ENCODE measurements at places on chromosomes 6 and 20.

DNA sequence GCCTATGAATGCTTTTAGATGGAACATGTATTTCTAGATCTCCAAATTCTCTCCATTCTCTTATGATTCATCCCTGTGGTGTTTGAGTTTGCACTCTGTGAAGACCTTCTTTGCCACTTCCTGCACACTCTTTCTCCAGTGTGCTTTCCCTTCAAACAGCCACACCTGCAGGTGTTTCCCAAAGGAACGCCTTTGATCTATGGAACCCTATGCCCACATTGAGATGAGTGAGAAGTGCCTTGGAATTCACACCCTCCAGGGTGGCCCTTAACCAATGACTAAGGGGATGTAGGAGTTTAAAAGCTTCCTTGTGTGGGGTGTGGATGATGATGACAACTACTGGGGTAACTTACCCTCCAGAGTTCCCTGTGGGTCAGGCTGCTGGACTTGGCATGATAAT, 570.1 kb downstream of the DHX35 start:
- DNase-seq = no peak

- DNase-seq = no peak
Observed at GRCh38 chr6:144920391-144920961, 635.3 kb downstream of the UTRN start.

- DNase-seq = no peak
Observed at GRCh38 chr20:32544893-32545840, 40.0 kb downstream of the NOL4L start.

DNA sequence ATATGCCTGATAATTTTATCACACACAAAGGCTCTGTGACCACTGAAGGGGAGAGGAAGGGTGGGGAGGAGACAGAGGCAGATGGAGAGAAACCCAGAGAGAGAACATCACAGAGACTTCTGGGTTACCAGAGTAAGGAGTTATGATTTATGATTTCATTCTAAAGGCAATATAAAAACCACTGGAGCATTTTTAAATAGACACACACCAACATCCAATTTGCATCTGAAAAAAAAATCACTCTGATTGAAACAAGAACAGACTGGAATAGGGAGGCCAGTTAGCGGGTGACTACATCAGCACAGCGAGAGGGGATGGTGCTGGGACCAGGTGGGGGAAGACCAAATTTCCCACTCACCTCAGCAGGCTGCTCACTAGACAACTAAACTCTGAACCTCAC, 104.8 kb downstream of the AGPAT4 start:
- DNase-seq = no peak

DNA sequence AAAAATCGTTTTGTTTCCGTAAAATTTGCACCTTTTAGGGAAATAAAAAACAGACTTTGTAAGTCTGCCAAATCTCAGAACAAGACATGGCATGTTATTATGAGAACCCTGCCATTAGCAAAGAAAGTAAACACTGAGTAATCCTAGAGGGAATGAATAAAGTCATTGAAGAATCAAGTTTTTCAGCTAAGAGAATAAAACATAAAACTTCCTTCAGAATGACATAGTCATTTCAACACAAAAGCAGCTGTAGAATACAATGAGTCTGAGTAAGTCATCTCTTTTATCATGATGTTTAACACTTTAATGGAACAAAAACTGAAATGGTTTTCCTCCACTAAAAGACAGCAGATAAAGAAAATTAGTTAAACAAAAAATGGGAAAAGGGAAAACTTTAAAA, 10.3 kb upstream of the DST start:
- no peak for DNase-seq

GRCh38 chr6:167831281-167831828, 4.6 kb downstream of the AFDN start:
- no peak for DNase-seq

DNA sequence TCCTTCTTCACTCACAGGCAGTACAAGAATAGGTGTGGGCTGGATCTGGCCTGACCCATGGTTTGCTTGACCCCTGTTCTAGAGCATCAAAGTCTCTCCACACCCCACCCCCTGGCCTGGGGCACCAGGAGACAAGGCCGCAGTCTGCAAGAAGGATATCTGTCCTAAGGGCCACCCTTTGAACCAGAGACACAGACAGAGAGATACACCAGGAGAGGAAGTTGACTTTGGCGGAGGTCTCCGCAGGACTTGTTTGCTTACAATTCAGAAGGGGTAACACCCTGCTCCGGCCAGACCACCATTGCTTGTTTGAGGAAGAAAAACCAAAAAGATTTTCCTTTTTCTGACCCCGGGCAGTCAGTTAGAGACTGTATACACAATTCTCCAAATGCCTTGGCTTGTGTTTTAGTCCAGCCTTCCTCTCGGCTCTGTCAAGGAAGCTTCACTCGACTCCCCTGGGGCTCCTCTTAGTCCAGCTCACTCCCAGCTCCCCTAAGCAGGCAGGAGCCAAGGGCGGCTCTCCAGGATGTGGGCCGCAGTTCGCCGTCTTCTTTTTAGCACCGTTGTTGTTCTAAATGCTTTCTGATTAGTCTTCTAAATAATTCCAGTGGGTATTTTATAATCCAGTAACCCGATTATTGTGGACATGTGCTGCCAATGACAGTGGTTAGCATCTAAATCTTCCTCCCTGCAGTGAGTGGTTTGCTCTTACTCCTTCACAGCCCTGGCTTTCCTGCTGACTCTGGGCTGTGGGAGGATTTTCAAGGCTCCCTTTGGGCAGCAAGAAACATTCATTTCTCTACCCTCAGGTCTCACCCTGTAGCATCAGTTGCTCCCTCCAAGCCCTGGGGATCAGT, 58.6 kb upstream of the MRPS10 start:
- DNase-seq = no peak

GRCh38 chr6:36655085-36655724, 23.3 kb upstream of the CDKN1A start:
- DNase-seq = no peak

- DNase-seq = no peak
Observed at GRCh38 chr6:34028691-34029360, 117.1 kb downstream of the GRM4 start.

DNA sequence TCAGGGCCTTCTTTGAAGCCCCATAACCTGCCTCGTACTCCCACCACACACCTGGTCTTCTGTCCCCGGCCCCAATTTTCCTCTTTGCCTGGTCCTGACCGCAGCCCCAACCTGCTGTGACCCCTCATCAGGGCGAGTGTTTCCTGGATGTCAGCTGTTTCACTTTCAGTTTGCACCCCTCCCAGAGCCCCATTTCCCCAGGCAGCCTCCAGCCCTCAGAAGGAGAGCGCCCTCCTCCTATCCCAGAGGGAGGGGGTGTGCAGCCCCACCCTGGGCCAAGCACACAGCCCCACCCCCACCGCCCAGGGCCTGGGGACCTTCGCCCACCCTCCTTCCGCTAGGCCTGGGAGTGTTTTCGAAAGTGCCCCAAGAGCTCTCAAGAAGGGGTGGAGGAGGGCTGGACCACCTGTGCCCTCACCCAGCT, 1.5 kb downstream of the BAK1 start:
- DNase-seq = peak; percentile 28

DNA sequence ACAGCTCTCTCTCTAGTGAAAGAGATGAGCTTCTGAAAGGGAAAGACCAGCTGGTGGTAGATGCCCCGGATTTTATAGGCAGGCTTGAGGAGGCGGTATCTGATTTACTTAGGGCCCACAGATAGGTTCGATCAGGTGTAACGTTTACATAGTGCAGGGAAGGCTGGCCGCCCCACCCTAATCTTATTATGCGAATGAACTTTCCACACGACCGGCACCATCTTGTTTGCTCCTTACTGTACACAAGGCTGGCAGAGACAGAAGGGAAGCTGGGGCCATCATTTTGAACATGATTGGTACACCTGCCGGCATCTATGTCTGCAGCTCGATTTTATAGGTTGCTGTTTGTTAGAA, 212.0 kb upstream of the JARID2 start:
- DNase-seq = no peak

DNA sequence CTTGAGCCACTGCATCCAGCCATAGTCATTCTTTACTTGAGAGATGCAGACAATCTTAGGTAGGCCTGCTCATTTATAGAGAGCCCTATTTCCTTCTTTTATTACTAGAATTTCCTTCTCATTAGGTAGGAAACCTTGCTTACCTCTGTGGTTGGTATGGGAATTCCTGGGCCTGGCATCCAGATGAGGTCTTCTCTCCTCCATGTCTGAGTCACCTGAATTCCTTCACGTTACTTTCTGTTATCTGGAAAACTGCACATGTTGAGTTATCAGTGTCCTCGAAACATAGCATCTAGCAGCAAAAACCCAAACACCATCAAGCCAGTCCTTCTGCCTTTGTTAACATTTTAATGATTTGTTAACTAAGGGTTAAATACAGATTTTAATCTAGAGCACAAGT, 2.2 kb downstream of the ZNFX1 start:
- DNase-seq = no peak

GRCh38 chr6:108968325-108969316, 120.4 kb downstream of the ARMC2 start:
- no peak for DNase-seq

- DNase-seq = no peak
Observed at GRCh38 chr6:167768471-167769215, 58.1 kb upstream of the AFDN start.

DNA sequence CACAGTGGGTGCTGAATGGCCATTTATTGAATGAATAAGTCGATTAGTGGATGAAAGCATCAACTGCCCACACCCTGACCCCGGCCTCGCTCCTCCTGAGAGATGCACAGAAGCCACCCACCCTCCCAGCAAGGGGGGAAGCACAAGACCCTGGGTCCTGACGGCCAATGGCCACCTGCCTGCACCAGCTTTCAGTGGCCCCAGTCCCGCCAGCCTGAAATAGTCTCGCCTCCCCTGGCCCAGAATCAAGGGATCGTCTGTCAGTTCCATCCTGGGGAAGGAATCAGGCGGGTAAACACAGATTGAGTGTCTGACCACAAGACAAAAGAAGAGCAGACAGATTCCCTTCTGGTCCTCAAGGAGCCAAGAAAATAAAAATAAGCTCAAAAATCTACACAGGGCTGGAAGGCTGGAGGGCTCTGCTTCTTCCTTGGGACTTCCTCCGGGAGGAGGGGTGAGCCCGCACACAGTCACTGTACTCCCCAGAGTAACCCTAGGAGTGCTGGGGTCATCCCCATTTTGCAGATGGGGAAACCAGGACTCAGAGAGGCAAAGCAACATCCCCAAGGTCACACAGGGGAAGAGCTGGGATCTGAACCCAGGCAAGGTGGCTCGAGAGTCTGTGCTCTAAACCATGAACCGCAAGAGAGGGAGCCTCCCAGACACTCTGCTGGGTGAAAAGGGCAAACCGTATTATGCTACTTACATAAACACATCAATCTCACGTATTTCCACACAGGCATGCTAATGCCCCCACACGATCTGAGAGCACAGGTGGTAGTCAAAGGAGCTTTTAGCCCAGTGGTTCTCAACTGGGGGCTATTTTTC, 7.8 kb downstream of the PREX1 start:
- DNase-seq = no peak

DNA sequence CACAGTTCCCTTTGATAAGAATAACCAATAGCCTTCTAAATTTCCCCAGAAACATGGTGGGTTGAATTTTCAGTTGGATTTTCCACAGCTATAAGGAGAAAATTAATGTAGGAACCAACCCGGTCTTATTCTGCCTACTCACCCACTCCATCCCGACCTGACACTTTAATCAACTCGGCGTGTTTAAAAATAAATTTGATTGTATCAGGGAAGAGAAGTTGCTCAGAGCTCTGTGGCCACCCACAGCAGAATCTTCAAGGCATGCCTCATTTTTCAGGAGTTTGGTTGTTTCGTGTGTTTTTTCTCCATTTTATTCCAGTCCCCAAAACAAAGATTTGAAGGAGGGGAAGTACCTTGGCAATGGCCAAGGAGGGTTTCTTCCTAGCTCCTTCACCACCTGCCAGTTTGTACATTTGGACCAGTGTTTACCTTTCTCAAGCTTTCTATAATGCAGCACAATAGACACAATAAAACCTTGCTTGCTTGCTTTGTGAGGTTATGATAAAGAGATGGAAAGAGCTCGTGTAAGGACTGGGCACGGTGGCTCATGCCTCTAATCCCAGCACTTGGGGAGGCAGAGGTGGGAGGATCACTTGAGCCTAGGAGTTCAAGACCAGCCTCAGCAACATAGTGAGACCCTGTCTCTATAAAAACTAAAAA, 297.2 kb upstream of the JARID2 start:
- DNase-seq = no peak

DNA sequence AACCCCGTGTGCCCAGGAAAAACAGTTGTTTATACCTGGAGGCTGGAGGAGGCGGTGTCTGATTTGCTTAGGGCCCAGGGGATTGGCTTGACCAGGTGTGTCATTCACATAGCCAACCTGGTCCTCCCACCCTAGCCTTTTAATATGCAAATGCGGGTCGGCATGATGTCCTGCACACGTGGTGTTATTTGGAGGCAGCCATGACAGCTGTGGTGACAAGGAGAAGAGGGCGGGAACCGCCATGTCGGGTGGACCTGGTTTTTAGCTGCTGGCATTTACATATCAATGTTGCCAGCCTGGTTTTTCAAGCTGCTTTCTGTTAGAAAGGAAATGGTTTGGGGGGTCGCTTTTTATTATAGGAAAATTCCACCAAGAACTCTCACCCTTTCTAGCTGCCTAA, 291.4 kb upstream of the QKI start:
- no peak for DNase-seq

DNA sequence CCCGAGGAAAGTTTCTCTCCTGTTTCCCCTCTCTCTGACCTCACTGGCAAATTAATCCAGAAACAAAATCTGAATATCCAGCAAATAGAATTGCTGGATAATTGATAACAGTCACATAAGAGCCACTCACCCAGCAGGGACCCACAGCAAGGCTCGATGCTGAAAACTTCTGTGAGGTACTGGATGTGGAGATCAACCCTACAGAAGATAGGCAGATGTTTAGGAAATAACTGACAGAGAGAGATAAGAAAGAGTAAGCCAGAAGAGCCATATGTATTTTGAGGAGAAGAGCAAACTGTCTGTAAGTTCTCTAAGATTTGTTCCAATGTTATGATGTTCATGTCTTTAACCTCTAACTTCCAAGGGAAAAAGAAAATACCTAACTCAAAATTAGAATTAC, 59.7 kb downstream of the PKHD1 start:
- no peak for DNase-seq

- no peak for DNase-seq
Observed at GRCh38 chr6:157135691-157136090, 187.6 kb downstream of the TMEM242 start.

GRCh38 chr6:111676383-111676782, 70.7 kb upstream of the TRAF3IP2 start:
- no peak for DNase-seq

GRCh38 chr20:53948383-53949318, 121.7 kb downstream of the BCAS1 start:
- no peak for DNase-seq

GRCh38 chr20:22905658-22906057, 129.5 kb upstream of the SSTR4 start:
- no peak for DNase-seq

GRCh38 chr20:47204008-47204849, 152.3 kb downstream of the ZMYND8 start:
- DNase-seq = no peak

DNA sequence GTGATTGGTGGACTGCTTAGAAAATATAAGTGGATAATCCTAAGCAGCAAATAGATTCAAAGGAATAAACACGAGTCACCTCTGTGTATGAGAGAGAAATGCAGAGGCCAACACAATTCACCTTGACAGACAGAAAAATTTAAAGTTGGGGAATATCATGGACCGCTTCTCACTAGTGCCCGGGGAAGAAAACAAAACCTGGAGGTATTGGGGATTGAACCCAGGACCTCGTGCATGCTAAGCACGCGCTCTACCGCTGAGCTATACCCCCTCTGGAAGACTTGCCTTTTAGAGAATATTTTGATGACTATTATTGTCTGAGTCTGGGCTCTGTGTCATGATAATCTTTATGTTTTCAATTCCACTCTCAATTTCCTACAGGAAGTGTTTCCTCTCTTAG, 111.9 kb downstream of the TRIM27 start:
- DNase-seq = no peak

- DNase-seq = no peak
Observed at GRCh38 chr6:139961190-139961589, 586.7 kb upstream of the CITED2 start.
